ENCODE measurements at places on chromosomes 5 and 9. TPM values are rescaled to one million over a fixed set of nuclear protein-coding genes. Genes with fewer than 3 reads are reported as not detected.
A peak's percentile ranks its signal among the peaks of the same experiment; 100 is the strongest.

The RLN2 gene
- total RNA-seq: not detected

- DNase-seq: peak; percentile 33
These were observed 15.6 kb downstream of the FCN2 start for GRCh38 chr9:134895908-134896833.

The B4GALT7 gene
- 36.1 TPM for total RNA-seq

The INSL6 gene
- total RNA-seq: not detected

The DIRAS2 gene
- total RNA-seq: 26.3 TPM

- no peak for DNase-seq
These were observed 22.9 kb upstream of the TEX10 start for GRCh38 chr9:100375658-100376057.

GRCh38 chr5:53403291-53403690 is 77.1 kb upstream of the FST start:
- DNase-seq: no peak

- DNase-seq: peak; percentile 2
These were observed 57.7 kb upstream of the EXOC3 start for GRCh38 chr5:385321-385720.

The ZNF462 gene
- total RNA-seq: 37.1 TPM
